ENCODE measurements at places on chromosomes 13 and 19. TPM values are rescaled to one million over a fixed set of nuclear protein-coding genes. Genes with fewer than 3 reads are reported as not detected.

DPF1 gene
- 9.7 TPM for total RNA-seq

DNA sequence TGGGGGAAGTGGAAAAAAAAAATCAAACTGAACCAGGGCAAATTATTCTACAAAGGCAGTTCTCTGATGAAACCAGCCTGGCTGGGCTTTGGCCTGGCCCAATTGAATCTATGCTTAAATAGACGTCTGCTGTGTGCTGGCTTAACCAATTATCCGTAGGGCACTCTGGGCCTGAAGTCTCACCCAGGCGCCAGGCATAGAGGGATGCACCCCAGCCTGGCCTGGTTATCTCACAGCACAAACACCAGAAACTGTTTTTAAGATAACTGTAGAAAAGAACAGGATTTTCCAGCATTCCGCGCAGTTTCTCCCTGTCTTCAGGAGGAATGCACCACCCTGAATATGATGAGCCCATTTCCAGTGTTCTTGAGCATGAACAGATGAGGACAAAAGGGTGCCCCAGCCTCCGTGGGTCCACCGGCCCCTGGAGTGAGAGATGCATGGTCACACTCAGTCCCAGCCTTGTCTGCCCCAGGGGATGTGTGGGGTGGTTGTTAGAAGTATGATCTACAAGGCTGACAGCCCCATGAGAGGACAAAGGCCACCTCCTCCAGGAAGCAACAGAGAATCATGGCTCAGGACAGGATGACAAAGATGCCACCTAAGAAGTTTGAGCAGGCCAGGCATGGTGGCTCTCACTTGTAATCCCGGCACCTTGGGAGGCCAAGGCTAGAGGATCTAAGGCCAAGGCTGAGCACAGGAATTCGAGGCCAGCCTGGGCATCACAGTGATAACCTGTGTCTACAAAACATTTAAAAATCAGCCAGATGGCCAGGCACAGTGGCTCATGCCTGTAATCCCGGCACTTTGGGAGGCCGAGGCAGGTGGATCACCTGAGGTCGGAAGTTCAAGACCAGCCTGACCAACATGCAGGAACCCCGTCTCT, 50.2 kb downstream of the PEPD start:
- peaks cover 6% of the 10 kb centered on the region for H3K4me1 ChIP-seq
- no peak overlapping the region for H3K4me3 ChIP-seq
- H3K27ac ChIP-seq = no peak overlapping the region
- H3K36me3 ChIP-seq = no peaks in the 10 kb centered on the region
- no peaks in the 10 kb centered on the region for H3K27me3 ChIP-seq
- no peak for DNase-seq

DNA sequence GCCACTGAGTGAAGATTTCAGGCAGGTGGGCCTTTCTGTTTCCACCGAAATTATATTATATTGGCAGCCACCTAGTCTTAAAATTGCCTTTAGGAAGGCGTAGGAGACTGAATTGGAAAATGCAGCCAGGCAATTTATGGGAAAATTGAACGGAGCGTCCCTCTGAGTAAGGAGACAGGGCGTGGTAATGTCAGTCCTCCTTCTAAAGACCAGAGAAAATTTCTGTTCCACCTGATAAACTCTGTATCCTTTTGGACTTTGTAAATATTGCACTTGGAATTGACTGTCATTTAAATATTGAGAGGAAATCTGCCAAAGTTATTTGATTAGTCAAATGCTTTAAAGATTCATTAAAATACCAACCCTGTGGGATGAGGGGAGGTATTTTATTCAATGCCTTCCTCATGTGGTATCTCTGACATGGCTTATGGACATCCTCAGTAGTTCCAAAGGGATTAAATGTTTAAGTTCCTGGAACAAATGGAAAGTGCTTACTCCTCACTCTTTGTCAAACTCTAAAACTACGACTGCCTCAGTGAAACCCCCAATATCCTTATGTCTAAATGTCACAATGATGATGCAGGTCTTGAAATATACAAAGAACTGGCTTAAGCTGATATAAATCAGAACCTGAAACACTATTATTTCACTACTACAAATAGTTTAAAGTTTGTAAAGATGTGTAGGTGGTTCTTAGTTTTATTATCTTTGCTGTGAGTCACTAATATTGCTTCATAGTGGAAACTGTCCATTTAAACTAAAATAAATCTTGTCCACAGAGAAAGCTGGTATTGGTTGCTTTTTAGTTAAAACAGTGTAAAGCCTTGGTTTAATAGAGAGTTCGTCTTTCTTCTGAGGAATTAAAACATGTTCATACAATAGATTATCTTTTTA, 203.2 kb downstream of the FGF14 start:
- no peak for DNase-seq
- H3K4me1 ChIP-seq = no peaks in the 10 kb centered on the region
- H3K4me3 ChIP-seq = no peak overlapping the region
- H3K36me3 ChIP-seq = no peaks in the 10 kb centered on the region
- no peak overlapping the region for H3K27ac ChIP-seq
- H3K27me3 ChIP-seq = no peaks in the 10 kb centered on the region

- no peak overlapping the region for H3K4me3 ChIP-seq
- H3K4me1 ChIP-seq = no peaks in the 10 kb centered on the region
- no peak for DNase-seq
- H3K27ac ChIP-seq = no peak overlapping the region
- no peaks in the 10 kb centered on the region for H3K27me3 ChIP-seq
These were observed 203.2 kb downstream of the TSHZ3 start for GRCh38 chr19:31146015-31146414.

CCDC9 gene
- total RNA-seq = 40.6 TPM
